ENCODE measurements at places on chromosomes 13 and 19.

- DNase-seq: no peak
Measured at GRCh38 chr19:4916292-4917082, 7.2 kb downstream of the UHRF1 start.

GRCh38 chr19:16355293-16356043 lies 30.8 kb downstream of the KLF2 start:
- no peak for DNase-seq

DNA sequence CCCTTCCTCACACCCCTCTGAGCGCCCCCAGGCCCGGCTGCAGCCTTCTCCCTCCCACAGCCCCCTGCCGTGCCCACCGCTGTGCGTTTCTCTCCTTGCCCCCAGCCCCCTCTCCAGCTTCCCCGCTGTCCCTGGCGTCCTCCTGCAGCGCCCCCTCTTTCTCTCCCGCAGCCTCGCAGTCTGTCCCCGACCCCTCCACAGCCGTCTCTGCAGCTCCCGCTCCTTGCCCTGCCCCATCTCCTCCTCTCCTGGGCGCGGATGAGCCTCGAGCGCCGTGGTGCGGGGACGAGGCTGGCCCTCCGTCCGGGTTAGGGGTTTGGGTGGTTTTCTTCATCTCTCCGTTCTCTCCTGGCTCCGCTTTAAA lies 1.1 kb downstream of the KMT5C start:
- no peak for DNase-seq

DNA sequence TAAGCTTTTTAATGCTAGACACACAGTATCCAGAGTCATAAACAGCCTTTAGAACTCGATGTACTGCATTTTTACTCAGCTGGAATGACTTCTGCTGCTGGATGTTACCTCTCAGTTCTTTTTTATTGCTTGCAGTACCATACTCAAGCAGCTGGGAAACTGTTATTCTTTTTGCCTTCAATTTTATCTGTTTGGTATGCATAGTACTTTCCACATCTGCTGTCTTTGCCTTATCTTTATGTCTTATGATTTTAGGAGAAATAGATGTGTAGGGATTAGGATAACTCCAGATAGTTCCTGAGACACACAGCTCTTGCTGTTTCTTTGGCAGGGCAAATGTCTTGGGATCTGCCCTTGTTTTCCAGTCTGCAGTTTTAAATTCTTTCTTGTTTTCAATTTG lies 31.5 kb downstream of the TEX30 start:
- DNase-seq: no peak

DNA sequence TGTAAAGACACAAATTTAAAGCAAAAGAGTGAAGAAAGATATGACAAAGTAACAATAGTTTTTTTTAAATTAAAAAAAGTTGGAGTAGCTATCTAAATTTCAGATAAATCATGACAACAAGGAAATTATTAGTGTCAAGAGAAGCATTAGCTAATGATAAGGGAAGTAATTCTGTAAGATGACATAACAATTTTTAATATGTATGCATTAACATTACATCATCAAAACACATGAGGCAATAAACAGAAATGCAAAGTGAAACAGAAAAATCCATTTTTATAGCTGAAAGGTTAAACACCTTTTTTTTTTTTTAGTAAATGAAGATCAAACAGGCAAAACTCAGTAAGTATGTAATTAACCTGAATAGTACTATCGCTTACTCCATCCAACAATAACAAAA lies 804.9 kb upstream of the PRR20A start:
- DNase-seq: no peak

DNA sequence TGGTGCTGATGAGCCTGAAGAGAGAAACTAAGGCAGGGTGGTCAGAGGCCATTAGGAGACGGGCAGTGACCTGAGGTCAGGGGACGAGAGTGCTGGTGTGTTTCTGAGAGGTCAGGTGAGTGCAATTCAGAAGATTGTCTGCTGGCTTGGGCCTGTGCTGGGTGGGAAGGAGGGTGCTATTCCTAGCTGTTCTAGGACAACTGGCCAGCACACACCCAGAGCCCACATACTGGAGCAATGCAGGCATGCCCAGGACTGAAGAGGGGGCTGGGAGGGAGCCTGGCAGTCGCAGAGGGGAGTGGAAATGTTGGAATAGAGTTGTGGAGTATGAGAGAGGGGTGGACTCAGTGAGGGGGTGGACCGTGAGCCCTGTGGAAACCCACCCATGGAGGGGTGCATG lies 16.5 kb downstream of the ARHGEF7 start:
- DNase-seq: no peak
